Caco-2 (cell line): ENCODE measurements at places on chromosomes 1 and 21.

- DNase-seq = no peak
Observed at GRCh38 chr1:86854352-86854751, 59.6 kb downstream of the SELENOF start.

DNA sequence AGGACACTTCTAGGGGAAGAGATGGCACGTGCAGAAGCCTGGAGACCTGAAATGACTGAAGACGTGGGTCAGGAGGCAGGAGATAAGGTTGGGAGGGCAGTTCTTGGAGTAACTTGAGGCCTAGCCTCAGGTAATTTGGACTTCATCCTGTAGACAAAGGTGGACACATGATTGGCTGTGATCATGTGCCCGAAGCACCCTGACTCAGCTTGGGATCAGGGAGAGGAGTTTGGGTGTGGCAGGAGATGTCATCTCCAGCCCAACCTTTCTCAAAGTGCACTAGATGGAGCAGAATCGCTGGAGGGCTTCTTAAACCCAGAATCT is 1.5 kb downstream of the SLC66A1 start:
- no peak for DNase-seq

DNA sequence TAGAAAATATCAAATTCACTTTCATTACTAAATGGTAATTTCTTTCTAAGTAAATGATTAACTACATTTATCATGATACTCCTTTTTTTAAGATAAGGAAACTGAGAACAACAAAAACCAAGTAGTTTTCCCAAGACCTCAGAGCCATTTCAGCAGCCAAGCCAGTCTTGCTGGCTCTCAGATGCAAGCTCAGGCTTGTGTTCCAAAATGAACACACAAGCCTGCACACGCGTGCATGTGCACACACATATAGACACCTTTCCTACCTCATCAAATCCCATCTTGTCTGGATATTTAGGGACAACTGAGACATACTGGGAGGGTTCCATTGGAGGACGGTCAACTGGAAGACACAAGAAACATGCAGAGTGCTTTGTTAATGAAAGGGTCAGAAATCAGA is 83.0 kb downstream of the COLGALT2 start:
- DNase-seq = no peak

DNA sequence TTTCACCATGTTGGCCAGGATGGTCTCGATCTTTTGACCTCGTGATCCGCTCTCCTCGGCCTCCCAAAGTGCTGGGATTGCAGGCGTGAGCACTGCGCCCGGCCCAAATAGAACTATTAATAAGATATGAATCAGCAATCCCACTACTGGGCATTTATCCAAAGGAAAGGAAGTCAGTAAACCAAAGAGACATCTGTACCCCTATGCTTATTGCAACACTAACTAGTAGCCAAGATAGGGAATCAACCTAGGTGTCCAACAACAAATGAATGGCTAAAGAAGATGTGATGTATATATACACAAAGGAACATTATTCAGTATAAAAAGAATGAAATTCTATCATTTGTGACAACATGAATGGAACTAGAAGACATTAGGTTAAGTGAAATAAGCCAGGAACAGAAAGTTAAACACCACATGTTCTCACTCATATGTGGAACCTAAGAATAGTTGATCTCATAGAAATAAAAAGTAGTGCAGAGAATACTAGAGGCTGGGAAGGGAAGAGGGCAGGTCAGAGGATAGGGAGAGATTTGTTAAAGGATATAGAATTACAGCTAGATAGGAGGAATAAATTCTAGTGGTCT is 48.8 kb downstream of the XPR1 start:
- no peak for DNase-seq

DNA sequence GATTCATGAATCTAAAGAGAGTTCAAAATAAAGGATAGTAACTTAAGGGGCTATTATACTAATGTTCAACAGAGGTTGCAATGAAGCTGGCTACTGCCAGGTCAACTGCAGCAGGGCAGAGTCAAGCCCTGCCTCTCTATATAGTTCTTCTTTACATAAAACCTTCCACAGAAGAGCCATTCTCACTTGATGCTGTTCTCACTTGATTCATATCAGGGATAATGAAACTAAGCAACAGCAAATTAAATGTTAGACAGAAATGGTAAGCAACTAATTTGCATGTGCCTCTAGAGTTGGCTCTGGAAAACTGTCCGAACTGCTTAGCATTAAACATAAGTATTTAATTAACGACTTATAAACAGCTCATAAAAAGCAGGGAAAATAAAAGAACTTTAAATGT is 17.4 kb downstream of the CCSAP start:
- DNase-seq = no peak
